ENCODE measurements at places on chromosomes 2 and 18. TPM values are rescaled to one million over a fixed set of nuclear protein-coding genes. Genes with fewer than 3 reads are reported as not detected.

DNA sequence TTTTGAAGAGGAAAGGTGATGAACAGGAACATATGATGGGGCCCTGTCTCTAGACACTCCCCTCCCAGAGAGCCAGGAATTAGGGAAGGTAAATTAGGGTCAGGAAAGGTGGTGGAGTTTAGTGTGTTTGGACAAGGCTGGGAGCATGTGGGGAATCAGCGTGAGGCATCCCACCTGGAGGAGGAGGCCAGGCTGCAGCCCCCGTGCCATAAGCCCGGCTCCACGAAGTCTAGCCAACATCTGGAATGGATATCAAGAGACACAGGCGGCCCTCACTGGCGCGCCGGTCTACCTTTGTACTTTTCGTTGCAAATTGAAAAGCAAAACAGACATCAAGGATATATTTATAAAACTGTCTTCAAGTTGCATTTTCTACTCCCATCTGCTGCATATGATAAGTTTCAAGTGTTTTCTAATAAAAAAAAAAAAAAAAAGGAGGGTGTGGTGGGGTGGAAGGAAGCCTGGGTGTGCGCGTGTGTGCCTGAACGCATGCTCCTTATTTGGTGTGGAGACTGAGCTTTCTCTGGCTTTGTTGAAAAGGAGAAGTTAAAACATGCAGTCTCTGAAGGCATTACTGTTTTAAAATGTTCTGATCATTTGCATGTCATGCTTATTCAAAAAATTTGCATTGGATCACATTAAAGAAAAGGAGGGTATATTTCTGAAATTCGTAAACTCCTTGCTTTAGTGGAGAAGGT is 546.7 kb upstream of the ID2 start:
- H3K4me1 ChIP-seq = no peaks in the 10 kb centered on the region
- H3K36me3 ChIP-seq = no peaks in the 10 kb centered on the region
- no peak for DNase-seq
- H3K27ac ChIP-seq = no peak overlapping the region

- H3K27ac ChIP-seq = no peak overlapping the region
- H3K27me3 ChIP-seq = peaks cover 16% of the 10 kb centered on the region
- no peak overlapping the region for H3K4me3 ChIP-seq
- no peak for DNase-seq
- H3K36me3 ChIP-seq = no peaks in the 10 kb centered on the region
Measured at GRCh38 chr2:219059725-219060682, 717 bp downstream of the IHH start.

- H3K36me3 ChIP-seq = no peaks in the 10 kb centered on the region
- H3K27ac ChIP-seq = no peak overlapping the region
- no peaks in the 10 kb centered on the region for H3K27me3 ChIP-seq
- H3K4me3 ChIP-seq = no peak overlapping the region
- H3K4me1 ChIP-seq = no peaks in the 10 kb centered on the region
Measured at GRCh38 chr18:39172695-39173421, 1607.3 kb upstream of the CELF4 start.

DNA sequence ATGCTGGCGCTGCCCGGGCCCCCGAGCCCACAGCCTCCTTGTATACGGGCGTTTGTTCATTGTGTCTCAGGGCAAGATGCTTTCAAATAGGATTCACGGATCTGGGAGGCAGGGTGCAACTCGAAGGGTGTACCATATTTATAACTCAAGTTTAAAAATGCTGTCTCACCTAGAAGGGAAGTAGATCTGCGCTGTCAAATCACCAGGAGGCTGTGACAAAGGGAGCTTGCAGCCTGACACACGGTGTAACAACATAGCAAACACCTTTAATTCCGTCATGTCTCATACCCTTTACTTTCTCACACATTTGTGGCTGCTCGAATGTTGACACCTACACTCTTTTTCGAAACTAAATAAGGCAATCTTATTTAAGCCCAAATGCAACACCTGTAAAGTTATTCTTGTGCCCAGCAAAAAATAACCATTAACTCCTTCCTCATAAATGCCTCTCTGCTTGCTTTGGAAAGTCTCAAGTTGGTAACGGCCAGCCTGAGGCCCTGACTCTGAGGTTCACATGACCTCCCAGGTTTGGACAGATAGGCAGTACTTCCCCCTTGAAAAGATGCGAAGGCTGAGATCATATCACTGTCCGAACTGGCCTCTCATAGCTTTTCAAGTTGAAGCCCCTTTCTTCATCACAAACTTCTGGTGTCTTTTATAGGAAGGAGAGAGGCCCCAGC is 11.6 kb downstream of the ZEB2 start:
- H3K27me3 ChIP-seq = peaks cover 21% of the 10 kb centered on the region
- no peaks in the 10 kb centered on the region for H3K4me1 ChIP-seq
- H3K36me3 ChIP-seq = no peaks in the 10 kb centered on the region

DNA sequence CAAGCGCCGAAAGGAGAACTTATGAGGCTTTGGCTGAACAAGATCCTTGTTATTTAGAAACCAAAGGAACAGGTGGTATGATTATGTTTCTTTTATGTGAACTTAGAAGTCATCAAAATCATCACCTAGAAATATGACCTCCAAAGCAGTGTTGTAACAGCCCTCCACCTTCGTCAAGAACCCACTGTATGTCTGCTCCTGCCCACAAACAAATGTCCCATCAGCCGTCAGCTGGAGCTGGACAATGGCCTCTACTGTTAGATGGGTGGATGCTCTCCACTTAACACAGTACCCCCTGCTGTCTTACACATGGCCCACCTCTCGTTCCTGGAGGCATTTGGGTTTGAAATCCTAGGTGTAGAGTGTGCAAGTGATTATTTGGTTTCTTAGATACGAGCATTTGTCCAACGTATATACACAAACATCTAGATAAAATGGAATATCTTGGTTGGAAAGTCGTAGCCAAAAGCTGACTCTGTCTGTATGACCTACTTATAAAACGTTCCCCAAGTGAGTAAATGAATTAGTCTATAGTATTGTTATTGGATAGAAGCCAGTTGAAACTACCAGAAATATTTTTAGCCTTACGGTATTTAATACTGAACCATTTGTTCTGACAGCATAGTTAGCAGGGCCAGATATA is 113.0 kb downstream of the CRIM1 start:
- no peaks in the 10 kb centered on the region for H3K36me3 ChIP-seq
- no peak for DNase-seq
- no peaks in the 10 kb centered on the region for H3K4me1 ChIP-seq
- H3K27me3 ChIP-seq = no peaks in the 10 kb centered on the region
- no peak overlapping the region for H3K27ac ChIP-seq
- H3K4me3 ChIP-seq = no peak overlapping the region

DNA sequence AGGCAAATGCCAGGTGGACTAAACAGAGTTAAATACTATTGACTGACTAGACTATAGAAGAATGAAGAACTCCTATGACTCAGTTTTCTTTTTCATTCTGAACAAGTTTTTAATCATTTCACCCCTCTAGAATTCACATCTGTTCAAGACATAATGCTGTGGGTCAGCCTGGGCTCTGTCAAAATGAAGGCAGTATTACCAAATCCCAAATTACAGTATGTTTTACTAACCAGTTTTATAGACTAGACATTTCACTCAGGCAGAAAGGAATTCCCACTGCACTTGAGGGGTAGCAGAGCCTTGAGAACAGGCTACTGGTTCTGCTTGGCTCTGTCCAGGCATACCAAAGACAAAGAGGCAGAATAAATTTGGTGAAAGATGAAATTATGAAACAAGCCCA is 511.7 kb downstream of the EPHA4 start:
- no peaks in the 10 kb centered on the region for H3K4me1 ChIP-seq
- H3K27me3 ChIP-seq = no peaks in the 10 kb centered on the region
- H3K27ac ChIP-seq = no peak overlapping the region
- DNase-seq = no peak

GALR1 gene
- total RNA-seq = not detected

CENPA gene
- total RNA-seq = 45.8 TPM

COMMD1 gene
- 16.1 TPM for total RNA-seq
